ENCODE measurements at places on chromosomes 12 and 14.

DNA sequence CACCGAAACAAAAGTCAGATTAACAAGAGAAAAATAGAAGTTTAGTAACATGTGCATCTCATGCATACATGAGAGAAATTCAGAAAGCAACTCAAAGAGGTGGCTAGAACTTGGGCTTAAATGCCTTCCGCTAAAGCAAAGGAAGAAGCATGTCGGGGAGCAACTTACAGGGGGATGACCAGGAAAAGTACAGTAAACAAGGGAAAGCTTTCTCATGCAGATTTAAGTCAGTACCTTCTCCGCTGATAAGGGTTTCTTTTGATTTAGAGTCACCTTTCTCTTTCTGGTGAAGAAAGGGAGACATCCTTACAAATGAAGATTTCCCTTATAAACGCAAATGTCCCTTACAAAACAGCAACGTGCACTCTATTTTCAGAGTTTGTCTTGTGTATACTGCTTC lies 6.0 kb upstream of the RNASE6 start:
- no peak for DNase-seq

- DNase-seq: peak; percentile 10
Observed at GRCh38 chr14:80862983-80863382, 78.6 kb downstream of the CEP128 start.

DNA sequence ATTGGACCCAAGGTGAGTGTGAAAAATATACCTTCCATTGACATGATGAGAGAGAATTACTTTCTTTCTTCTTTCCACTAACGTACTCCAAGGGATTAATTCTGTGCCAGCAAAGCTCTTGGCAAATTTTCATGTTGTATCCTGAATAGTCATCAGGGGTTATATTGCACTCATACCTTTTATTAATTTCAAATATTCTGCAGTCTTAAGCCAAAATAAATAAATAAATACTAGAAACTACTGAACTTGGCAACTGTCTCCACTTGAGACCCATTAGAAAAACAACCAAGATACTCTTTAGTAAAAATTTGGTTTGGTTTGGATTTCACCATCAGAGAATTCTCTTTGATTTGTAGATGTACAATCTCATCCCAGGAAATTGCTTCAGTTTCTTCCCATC lies 22.1 kb upstream of the CLEC14A start:
- DNase-seq: no peak

- DNase-seq: peak; percentile 39
Observed at GRCh38 chr14:77151918-77152588, 10.5 kb upstream of the ZDHHC22 start.

- DNase-seq: no peak
Observed at GRCh38 chr14:40386433-40386832, 954.2 kb upstream of the FBXO33 start.

DNA sequence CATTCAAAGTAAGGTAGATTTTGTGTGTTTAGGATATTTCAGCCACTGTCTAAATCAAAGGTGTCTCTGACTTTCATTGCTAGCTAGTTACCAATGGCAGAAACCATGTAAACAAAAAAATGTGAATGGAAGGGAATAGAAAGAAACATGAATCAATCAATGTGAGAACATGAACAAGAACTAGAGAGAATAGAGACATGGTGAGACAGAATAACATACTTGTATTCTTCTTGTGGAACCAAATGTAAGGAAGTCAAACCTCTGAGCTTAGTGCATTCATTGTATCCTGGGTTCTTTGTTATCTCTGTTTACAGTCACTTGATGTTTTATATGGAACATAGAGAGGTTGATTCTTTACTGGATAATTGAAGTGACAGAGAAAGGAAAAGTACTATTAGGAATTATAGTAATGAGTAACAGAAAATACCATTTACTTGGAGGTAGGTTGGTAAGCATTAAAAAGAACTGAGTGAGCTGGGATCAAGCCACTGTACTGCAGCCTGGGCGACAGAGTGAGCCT lies 2.6 kb upstream of the WNK1 start:
- no peak for DNase-seq

- DNase-seq: no peak
Observed at GRCh38 chr14:104518659-104519350, 60.8 kb upstream of the C14orf180 start.
